ENCODE measurements at places on chromosomes 5 and 9.

- no peak for DNase-seq
- no peak overlapping the region for H3K27ac ChIP-seq
- H3K4me3 ChIP-seq: no peak overlapping the region
- no peaks in the 10 kb centered on the region for H3K4me1 ChIP-seq
- no peaks in the 10 kb centered on the region for H3K36me3 ChIP-seq
Measured at GRCh38 chr5:133825631-133826289, 142.7 kb downstream of the C5orf15 start.

- no peak for DNase-seq
- no peaks in the 10 kb centered on the region for H3K27me3 ChIP-seq
- H3K4me3 ChIP-seq: no peak overlapping the region
- peaks cover 9% of the 10 kb centered on the region for H3K4me1 ChIP-seq
- H3K36me3 ChIP-seq: no peaks in the 10 kb centered on the region
Measured at GRCh38 chr9:2215921-2216441, 200.8 kb downstream of the SMARCA2 start.

GRCh38 chr5:148208226-148208625 lies 5.4 kb downstream of the SPINK6 start:
- no peaks in the 10 kb centered on the region for H3K4me1 ChIP-seq
- no peak overlapping the region for H3K27ac ChIP-seq
- no peaks in the 10 kb centered on the region for H3K27me3 ChIP-seq
- DNase-seq: no peak
- no peak overlapping the region for H3K4me3 ChIP-seq

DNA sequence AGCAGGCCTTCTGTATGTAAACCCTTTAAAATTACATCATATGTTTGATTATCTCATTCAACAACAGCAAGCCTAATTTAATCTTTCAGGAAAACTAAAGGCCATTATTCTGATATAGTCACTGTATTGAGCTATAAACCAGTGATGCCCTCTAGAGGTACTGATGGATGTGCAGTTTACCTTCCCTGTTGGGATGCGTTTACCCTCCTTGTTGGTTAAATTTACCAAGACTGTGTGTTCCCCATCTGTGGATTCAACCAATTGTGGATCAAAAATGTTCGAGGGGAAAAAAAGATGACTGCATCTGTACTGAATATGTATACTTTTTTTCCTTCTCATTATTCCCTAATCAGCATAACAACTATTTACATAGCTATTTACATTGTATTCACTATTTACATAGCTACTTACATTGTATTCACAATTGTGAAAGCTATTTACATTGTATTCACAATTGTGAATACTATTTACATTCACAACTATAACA lies 3.7 kb upstream of the BAAT start:
- no peaks in the 10 kb centered on the region for H3K4me1 ChIP-seq
- no peak overlapping the region for H3K4me3 ChIP-seq
- H3K27me3 ChIP-seq: no peaks in the 10 kb centered on the region

Data from GM23338 (cell line).